ENCODE measurements at places on chromosomes 3 and 15.

GRCh38 chr15:89496155-89497098, at the start of gene RHCG:
Gene RHCG (minus strand): TSS chr15:89496583. CDS start chr15:89496544, 39 bp downstream.
- DNase-seq, result peak; percentile 6

- no peak for DNase-seq
Observed at GRCh38 chr3:129506231-129506742, 22.2 kb upstream of the RHO start.

DNA sequence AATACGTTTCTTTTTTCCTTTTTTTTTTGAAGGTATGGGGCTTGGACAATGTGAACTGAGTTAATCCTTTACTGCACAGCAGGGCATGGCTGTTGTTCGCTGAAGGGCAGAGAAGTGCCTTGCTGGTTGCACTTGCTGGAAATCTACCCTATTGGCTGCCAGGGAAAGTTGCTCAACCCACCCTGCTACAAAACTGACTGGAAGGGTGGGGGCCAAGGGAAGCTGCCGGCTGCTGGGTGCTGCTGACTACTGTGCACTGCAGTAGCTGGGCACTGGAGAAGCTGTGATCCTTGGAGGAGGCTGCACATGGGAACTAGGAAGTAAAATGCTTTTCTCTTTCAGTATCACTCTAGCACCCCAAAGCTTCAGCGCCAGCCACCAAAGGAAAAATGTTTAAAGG, 70.5 kb downstream of the ETV5 start:
- DNase-seq, result no peak

DNA sequence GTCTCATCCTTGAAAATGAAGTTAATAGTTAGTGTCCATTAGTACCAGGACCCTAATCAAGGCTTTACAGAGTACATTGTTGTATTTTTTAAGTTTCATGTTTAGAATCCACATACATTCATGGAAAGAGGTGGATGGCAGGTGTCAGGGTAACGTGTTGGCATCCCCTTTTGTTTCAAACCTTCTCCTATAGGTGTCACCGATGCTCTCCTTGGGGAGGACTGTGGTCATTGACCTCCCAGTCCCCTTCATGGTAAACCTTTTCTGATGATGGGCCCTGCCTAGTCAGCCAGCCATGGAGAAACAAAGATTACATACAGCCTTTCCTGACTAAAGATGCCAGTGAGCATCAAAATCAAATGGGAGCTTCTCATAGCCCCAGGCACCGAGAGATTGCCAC, 574.8 kb downstream of the AGBL1 start:
- DNase-seq, result no peak

DNA sequence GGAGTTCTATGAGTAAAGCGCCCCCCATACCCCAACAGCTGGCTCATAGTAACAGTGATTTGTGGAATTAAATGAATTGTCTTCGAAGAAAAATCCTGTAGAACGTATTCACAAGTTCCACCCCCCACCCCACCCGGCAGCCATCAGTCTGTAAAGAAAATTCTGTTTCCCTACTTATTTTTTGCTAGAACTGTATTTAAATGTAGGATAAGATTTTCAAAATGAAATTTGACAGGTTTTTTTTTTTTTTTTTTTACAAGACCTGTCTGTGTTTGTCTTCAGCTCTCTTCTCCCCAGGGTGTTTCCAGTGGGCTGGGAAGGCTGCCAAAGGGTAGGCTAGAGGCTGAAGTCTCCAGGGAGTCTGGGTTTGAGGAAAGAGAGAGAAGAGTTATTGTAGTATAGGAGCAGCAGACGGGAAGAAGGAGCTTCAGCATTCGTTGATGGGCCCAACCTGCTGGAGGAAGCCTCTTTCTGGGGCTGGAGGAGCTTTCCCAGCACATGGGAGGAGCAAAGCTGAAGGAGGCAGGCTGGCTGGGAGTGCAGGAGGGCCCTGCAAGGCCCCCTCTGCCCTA, 130.6 kb upstream of the SEMA6D start:
- DNase-seq, result peak; percentile 65

GRCh38 chr15:40339621-40339945, 1.2 kb downstream of the CCDC9B start:
- no peak for DNase-seq

DNA sequence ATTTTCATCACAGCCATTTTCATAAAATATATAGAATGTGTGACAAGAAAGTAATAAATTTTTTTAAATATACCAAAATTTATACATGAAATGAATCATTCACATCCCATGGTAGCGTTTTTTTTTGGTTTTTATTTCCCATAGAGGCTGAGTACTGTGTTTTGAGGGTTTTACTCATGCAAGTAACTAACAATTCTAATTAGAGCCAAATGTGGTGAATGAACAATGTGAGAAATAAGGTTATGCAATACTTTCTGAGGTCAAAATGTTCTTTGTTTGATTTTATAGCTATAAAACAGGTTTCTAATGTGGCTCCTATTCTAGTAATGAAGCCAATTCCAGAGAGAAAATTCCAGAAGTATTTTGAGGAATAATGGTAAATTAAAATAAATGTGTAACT, 386.8 kb downstream of the TBC1D5 start:
- DNase-seq, result peak; percentile 65

DNA sequence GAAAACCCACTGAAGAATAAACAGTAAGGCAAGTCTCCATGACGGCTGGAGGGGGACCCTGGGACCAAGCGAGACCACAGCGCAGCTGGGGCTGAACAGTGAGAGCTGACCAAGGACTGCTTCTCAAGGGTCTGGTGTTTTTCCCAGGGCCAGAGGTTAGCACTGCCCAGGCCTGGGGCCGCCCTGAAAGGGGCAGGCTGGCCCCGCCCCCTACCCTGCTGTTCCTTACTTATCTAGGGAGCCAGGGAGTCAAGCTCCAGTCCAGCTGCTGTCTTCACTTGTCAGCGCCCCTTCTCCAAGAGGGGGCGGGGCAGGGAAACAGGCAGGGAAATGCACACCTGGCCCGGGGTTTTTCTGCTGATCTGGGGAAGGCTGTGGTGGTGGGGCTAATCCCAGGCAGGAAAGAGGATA, 51.6 kb upstream of the HACD2 start:
- DNase-seq, result no peak

GRCh38 chr3:17431004-17431403, 311.4 kb downstream of the TBC1D5 start:
- DNase-seq, result peak; percentile 33

- no peak for DNase-seq
Observed at GRCh38 chr15:24955531-24955921, 739 bp downstream of the SNRPN start.

DNA sequence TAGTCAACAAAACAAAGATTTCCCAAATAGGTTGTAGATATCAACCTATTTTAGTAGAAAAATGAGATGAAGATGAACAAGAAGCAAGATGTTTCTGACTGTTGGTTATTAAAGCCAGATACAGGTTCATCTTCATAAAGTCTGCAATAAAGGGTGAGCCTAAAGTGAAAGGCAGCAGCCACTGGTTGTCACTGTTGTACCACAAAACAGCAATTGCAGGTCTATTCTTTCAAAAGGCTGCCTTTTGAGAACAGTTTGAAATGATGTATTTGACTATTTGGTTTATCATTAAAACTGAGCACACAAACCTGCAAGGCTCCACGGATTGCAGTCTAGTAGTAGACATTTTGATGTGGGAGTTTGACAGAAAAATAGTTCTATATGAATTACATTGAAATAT, 543.4 kb downstream of the GBE1 start:
- DNase-seq, result peak; percentile 45

- DNase-seq, result no peak
Observed at GRCh38 chr15:62565634-62566026, 400.5 kb upstream of the C2CD4B start.

GRCh38 chr3:36580716-36581115, 183.6 kb downstream of the DCLK3 start:
- DNase-seq, result no peak

DNA sequence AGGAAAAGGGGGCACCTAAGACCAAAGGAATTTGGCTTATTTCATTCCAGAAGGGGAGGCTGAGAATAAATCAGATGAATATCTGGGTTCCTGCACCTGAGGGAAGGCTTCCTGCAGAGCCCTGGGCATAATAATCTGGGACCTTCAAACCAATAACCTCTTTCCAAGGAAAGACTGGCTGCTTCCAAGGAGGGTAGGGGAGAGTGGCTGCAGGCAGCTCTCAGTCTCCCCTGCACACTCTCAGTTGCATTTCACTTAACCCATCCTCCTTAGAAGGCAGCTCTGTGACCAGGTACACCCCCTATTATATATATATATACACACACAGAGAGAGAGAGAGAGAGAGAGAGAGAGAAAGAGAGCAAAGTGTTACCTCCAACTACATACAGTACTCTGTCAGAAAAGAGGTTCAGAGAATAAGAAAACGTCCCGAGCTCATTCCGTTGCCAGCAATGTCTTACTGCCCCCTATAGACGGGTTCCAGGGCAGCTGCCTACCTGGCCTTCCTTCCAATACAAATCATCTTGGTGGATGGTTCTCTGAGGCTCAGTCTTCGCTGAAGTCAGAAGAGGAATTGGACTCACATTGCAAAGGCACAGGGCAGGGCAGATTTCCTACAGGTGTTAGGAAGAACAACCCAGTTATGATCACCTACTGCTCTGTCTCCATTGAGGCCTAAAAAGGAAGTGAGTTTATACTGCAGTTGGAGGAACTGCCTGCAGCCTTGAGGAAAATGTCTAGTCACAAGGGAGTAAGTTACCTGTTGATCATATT, 26.1 kb downstream of the CAPN3 start:
- DNase-seq, result peak; percentile 45

- no peak for DNase-seq
Observed at GRCh38 chr3:47783673-47784072, 2.0 kb upstream of the SMARCC1 start.

- no peak for DNase-seq
Observed at GRCh38 chr3:127860211-127860696, 37.9 kb upstream of the MGLL start.

GRCh38 chr3:15174953-15175352, 31.1 kb upstream of the CAPN7 start:
- DNase-seq, result no peak

GRCh38 chr3:75341324-75342067, 322.6 kb upstream of the FRG2C start:
- no peak for DNase-seq

GRCh38 chr3:163273694-163274093, 1777.1 kb downstream of the OTOL1 start:
- no peak for DNase-seq

DNA sequence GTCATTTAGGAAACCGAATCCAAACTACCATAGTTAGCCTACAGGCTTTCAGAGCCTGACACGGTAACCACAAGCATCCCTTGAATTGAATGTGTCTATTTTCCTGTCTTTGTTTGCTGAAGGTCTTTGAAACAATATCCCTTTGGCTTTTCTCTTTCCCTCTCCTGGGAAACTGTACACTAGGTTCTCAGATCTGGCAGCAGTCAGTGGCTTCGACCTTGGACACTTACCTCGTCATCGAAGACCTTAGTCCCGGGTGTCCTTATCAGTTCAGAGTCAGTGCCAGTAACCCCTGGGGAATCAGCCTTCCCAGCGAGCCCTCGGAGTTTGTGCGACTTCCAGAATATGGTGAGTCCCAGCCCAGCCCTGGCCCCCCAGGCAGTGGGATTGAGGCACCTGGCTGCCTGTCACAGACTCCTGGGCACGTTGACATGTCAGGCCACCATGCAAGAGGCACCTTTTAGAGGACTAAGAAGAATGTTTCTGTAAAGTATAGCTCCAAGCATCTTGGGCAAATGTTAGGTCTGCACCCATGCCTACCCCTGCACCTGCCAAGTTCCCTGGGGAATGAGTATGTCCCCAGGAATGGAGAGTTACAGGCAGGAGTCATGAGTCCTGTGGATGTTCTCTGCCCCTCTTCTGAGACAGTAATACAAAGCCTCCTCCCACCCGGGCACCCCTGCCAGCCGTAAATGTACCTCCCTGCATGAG, 30.4 kb upstream of the UMPS start:
- no peak for DNase-seq

DNA sequence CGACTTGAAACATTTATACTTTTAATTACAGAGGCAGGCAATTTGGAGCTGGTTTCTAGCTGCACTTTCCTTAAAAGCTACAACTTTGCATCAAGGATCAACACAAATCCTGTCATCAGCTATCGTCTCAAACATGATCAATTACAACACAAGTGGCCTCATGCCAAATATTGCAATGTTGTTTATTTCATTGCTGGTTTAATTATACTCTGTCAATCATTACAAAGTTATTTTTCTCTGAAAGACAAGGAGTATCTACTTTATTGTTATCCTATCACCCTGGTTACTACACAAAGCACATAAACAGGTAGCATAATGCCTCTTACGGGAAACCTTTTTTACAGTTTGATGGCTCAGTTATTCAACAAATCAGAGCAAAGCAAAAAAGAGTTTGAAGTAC, 58.0 kb upstream of the FOXB1 start:
- no peak for DNase-seq

GRCh38 chr3:177591379-177591778, 394.1 kb upstream of the TBL1XR1 start:
- peak; percentile 43 for DNase-seq

DNA sequence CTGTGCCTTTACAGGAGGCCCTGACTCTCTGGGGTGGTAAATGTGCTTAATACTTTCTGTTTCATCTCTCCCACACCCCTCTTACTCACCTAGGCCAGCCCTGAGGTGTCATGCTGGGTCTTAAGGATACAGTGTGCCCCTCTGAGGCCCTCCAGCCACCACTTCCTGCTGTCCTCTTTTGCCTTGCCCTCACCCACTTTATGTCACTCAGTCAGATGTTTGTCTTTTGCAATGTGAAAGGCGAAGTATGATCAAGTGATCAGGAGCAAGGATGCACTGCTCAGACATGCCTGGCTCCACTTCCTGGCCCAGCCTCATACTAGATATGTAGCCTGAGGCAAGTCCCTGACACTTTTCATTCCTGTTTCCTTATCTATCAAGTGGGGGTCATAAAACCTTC, 339.0 kb upstream of the NR2E3 start:
- DNase-seq, result no peak

DNA sequence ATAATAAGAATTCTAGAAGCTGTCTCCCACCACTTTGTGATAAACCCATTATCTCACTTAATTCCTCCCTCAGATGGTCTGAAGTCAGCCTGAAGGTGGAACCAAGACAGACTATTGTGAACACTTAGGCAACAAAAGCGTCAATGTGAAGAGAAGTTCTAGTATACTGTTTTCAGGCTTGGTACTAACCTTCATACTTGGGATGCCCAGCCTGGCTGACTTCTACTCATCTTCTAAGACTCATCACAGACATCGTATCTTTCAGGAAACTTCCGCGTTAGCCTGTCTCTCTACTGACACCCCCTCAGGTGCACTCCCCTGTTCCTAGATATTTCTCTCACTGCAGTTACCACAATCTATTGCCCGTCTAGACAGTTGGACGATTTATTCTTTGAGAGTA, 201.2 kb downstream of the SATB1 start:
- DNase-seq, result no peak
